Activated CD8-positive, alpha-beta T cell treated with anti-CD3 and anti-CD28 coated beads, Interleukin-2, amount 10 ng/mL, durations not matched to agents 7 days and 5 days (primary cell): ENCODE measurements at places on chromosomes 16 and 17.

GRCh38 chr16:23288726-23289512, 13.2 kb upstream of the SCNN1B start:
- DNase-seq = no peak

- no peak for DNase-seq
Measured at GRCh38 chr16:4982056-4982867, 24.1 kb downstream of the SEC14L5 start.

- peak; percentile 37 for DNase-seq
Measured at GRCh38 chr16:31357324-31358109, 2.5 kb downstream of the ITGAX start.

- no peak for DNase-seq
Measured at GRCh38 chr17:7710301-7710700, 5.3 kb downstream of the EFNB3 start.
